ENCODE measurements at places on chromosomes 1 and 21.
A peak's percentile ranks its signal among the peaks of the same experiment; 100 is the strongest.

GRCh38 chr1:151988405-151988923 lies 5.2 kb downstream of the S100A10 start:
- no peak for DNase-seq

DNA sequence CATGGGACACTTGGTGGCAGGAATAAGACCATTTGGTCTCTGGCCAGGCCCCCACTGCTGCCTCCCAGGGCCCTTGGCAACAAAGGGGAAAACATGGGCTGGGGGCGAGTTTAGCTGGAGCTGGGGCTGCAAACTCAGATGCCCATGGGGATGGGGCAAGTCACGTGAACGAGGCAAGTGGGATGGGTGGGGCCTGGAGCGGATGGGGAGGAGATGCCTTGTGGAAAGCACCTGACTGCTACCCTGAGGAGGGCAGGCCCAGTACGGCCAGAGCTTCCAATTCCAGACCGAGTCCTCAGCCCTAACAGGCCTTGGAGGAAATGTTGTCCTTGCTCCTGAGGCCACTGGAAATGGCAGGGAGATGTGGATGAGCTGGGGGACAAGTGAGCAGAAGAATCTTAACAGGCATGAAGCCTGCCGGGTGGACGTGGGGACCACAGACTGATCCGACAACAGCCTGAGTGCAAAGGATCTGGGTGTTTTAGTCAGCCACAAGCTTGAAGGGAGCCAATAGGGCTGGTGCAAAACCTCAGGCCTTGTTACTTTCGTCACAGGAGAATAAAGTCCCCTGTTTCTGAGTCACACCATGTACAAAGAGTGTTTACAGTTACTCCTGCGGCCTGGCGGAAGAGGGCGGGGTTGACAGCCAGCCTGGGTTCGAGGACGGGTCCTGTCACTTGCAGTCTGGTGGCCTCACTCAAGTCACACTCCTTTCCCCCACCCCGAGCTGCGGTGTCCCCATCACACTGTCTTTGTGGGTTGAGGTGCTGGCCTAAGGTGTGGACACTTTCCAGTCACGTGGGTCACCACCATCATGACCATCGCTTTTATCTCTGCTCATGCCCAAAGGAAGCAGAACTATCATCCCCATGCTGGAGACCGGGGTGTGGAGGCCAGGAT lies 19.1 kb downstream of the RUNX3 start:
- DNase-seq = peak; percentile 61

- no peak for DNase-seq
Observed at GRCh38 chr1:223083831-223084230, 59.2 kb downstream of the TLR5 start.

GRCh38 chr1:180231506-180231921 lies 1.4 kb downstream of the LHX4 start:
- no peak for DNase-seq

GRCh38 chr1:17561247-17561548 lies 21.7 kb downstream of the ARHGEF10L start:
- DNase-seq = no peak

DNA sequence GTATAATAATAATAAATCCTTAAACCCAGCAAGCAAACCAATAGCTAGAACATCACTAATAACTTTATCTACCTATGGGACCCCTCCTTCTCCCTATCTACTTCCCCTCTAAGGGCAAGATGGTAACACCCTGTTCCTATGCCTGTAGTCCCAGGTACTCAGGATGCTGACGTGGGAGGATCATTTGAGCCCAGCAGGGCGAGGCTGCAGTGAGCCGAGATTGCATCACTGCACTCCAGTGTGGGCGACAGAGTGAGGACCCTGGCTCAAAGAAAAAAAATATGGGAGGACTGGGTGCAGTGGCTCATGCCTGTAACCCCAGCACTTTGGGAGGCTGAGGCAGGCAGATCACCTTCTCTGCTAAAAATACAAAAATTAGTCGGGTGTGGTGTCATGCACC lies 143.1 kb upstream of the SLC45A1 start:
- DNase-seq = no peak

DNA sequence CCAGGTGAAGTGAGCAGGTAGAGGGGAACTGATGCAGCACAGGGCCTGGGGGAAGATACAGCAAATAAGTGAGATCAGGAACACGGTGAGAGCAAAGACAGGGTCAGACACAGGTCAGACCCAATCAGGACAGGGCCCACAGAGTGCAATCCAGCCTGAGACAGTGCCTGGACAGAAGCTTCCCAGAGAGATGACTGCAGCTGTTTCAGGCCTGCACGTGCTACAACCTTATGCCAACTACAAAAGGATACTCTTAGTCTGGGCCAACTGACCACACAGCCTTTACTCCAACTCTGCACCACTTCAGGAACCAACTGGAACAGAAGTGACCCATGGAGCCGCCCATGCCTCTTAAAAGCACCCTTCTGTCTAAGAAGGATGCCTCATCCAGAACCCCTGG lies 228.0 kb downstream of the TOMM20 start:
- no peak for DNase-seq

- DNase-seq = no peak
Observed at GRCh38 chr1:175602026-175602585, 141.3 kb downstream of the TNR start.

GRCh38 chr1:2019571-2020309 lies 595 bp downstream of the GABRD start:
- no peak for DNase-seq

DNA sequence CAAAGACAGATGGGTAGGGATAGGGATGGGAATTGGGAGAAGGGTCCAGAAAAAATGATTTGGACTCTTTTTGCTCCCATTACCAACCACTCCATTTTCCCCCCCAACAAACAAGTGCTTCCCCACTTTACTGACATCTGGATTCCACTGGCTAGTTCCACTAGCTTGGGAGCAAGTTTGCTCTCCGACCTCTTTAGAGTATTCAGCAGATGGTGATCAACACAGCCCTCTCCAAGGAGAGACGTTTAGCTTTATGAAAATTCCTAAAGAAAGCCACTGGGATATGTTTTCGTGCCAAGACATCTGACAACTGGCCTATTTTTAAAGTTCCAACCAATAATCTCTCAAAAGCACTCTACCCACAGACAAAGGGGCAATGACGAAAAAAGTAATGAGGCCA lies 50.3 kb downstream of the ITPKB start:
- no peak for DNase-seq

All from effector CD8-positive, alpha-beta T cell (primary cell).